ENCODE measurements at places on chromosomes 5 and 9. TPM values are rescaled to one million over a fixed set of nuclear protein-coding genes. Genes with fewer than 3 reads are reported as not detected.

DNA sequence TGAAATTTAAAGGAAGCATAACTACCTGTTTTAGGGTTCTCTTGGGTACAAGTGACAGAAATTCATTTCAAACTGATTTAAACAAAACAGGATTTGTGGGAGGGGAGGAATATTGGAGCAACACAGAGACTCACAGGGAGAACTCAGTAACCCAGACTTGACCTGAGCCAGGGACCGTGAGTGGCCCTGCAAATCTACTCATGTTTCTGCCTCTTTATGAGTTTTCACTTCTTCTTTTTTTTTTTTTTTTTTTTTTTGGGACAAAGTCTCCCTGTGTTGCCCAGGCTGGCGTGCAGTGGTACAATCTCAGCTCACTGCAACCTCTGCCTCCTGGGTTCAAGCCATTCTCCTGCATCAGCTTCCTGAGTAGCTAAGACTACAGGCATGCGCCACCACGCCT lies 405.6 kb upstream of the ZNF608 start:
- H3K27me3 ChIP-seq, result no peaks in the 10 kb centered on the region
- no peak overlapping the region for H3K4me3 ChIP-seq

GRCh38 chr9:109755040-109755439 lies 25.0 kb upstream of the PALM2AKAP2 start:
- no peak overlapping the region for H3K27ac ChIP-seq
- no peak overlapping the region for H3K4me3 ChIP-seq
- H3K4me1 ChIP-seq, result peaks cover 7% of the 10 kb centered on the region
- DNase-seq, result peak; percentile 78
- no peaks in the 10 kb centered on the region for H3K27me3 ChIP-seq

TAF11L10 gene
- total RNA-seq, result not detected

DNA sequence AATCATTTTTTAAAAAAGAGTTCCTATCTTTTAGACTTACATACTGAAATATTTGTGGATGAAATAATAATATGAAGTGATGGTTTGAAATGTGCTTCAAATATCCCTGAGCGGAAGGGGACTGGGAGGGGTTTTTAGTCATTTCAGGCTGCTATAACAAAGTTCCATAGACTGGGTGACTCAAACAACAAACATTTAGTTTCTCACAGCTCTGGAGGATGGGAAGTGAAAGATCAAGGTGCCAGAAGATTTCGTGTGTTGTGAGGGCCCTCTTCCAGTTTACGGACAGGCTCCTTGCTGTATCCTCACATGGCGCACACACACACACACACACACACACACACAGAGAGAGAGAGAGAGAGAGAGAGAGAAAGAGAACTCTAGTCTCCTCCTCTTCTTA lies 27.1 kb upstream of the TEX10 start:
- H3K27me3 ChIP-seq, result no peaks in the 10 kb centered on the region
- peak overlapping the region; percentile 89 for H3K27ac ChIP-seq
- H3K36me3 ChIP-seq, result no peaks in the 10 kb centered on the region
- H3K4me1 ChIP-seq, result peaks cover 10% of the 10 kb centered on the region

All from astrocyte (in vitro differentiated cells and primary cell).